SHP77 treated with DMSO at 0.1 percent for 48 hours (cell line): ENCODE measurements at places on chromosomes 1 and 21.

DNA sequence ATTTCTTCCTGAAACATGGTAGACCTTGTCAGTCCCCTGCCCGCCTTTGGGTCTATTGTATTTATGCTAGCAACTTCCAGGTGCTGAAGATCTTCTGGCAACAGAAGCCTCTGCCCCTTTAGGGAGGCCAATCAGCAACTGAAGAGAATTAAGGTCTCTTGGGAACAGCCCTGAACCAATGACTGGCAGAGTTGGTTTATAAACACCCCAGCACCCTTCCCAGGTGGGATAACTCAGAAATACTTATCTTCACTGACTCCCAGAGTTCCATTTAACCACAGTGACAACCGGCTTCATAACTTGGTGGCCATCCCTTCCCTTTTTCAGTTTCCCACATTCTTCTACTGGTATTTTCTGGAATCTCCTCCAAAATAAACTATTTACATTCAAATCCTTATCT is 27.2 kb upstream of the TMCO1 start:
- DNase-seq = no peak

GRCh38 chr1:66739401-66740157 is 12.7 kb upstream of the DYNLT5 start:
- DNase-seq = no peak

GRCh38 chr1:171566467-171566866 is 55.6 kb upstream of the MYOCOS start:
- DNase-seq = no peak

DNA sequence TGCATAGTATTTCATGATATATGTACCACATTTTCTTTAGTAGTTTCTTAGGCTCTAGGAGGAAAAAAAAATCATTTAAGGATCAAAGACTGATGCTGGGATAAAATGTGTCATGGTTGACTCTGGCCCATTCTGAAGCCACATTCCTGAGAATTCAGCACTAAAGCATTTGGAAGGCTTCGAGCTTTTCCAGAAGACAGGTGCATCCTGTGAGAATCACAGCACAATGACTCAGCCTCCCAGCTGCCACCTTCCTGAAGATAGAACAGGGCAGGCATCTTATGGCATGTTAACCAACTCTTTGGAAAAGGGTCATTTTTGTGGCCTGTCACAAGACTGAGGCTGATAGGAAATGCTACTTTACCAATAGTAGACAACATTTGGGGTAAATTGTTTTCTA is 359.9 kb downstream of the PCP4 start:
- no peak for DNase-seq

GRCh38 chr21:31135531-31136184 is 97.4 kb upstream of the KRTAP19-8 start:
- no peak for DNase-seq

DNA sequence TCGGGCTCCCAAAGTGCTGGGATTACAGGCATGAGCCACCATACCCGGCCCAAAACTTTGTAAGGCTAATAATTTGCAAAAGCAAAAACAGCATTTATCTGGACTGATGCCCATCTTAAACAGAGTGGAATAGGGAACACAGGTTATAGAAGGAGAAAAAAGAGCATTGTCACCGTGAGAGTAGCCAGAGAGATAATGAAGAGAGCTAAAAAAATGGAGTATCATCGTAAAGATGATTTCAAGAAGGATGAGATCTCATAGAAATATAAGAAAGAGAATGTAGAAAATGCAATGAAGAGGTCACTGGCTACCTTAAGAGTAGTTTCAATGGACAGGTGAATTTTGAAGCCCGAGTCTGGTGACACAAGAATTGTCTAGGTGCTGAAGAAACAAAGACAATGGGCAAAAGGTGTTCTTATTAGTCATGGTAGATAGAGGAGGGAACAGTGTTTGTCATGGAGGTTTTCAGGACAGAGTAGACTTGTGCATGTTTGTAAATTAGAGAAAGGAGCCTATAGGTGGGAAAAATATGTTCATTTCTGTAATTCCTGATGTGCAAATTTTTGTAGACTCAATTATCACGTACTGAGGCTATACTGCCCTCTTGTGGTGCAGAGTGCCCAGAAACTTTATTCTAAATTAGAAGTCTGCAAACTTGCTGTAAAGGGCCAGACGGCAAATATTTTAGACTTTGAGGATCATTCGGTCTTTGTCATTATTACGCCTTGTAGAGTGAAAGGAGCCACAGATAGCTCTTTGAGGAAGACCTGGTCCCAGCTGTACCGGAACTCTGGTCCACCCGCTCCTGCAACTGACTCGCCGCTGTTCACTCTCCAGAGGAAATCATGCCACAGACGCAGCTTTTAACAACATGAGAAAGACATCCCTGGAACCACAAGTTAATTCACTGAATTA is 8.1 kb upstream of the TMEM183A start:
- DNase-seq = peak; percentile 9
